Stimulated activated CD8-positive, alpha-beta memory T cell treated with anti-CD3 and anti-CD28 coated beads, Interleukin-15, amount 100 ng/mL, for 4 hours (primary cell): ENCODE measurements at places on chromosomes 2 and 18.

- DNase-seq = no peak
Observed at GRCh38 chr2:18465979-18466378, 94.5 kb downstream of the RDH14 start.

DNA sequence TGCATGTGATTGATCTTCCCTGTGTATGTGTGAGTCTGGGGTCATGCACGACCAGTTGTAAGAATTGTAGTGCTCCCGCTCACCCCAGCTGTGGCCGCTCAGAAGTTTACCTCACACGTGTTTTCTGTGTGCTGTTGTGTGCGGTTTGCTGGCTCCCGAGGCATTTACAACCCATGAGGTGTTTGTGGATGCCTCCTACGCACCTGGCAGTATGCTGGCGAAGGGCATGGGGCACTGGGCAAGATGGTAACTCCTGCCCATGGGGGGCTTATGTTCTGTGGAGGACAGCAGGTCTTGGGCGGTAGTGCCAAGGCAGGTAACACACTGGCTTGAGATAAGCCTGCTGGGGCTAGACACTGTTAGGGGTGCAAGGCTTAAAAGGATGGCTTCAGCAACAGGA, 102.6 kb upstream of the HS6ST1 start:
- no peak for DNase-seq

DNA sequence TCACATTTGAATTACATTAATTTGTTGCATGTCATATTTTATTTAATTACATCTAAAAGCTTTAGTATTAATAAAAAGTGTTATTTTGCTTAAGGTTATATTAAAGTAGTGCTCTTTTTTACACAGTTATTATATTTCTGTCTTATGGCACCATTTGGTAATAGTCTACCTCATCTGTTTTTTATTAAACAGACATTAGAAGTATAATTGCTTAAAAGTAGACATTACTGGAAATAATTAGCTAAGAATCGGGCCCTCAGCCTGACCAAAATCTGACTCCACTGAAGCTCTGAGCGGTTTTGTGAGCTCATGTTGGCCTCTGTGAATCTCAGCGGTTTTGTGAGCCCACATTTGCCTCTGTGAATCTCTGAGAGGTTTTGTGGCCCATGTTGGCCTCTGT, 102.5 kb upstream of the SNTG2 start:
- no peak for DNase-seq

- DNase-seq = no peak
Observed at GRCh38 chr2:102520009-102520408, 47.0 kb downstream of the SLC9A4 start.

GRCh38 chr18:46338205-46338604, 234.0 kb downstream of the HAUS1 start:
- no peak for DNase-seq

DNA sequence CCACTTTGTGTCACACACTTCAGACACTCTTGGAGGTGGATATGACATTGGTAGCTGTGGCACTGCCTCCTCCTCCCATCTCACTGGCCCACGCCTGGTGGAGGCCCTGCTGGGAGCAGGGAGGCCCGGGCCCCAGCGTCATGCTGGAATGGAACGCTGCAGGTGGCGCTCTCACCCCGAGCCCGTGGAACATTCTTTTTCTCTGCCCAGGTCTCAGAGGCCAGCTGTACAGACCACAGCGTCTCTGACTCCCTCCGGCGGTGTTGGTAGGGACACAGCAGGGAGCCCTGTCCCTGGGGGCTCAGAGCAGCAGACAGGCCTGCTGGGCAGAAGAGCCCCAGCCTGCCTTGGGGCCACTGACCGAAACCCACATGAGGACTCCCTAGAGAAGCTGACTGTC, 218.1 kb downstream of the TWIST2 start:
- no peak for DNase-seq

DNA sequence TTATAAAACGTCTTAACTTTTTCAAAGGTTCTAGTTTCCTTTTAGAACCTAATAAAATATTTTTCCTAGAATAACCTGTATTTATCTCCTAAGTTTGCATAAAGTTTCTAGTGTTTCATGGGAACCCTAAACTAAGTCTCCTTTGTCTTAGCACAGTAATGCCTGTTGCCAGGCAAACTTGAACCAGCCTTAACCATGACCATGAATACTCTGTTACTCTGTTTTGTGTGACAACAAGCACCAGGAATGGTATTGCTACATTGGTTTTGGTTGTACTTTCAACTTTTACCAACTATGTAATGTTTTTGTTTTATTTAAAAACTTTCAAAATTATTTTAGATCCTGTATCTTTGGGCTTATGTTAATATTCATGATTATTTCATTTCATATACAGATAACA, 137.6 kb downstream of the CERS6 start:
- DNase-seq = no peak

DNA sequence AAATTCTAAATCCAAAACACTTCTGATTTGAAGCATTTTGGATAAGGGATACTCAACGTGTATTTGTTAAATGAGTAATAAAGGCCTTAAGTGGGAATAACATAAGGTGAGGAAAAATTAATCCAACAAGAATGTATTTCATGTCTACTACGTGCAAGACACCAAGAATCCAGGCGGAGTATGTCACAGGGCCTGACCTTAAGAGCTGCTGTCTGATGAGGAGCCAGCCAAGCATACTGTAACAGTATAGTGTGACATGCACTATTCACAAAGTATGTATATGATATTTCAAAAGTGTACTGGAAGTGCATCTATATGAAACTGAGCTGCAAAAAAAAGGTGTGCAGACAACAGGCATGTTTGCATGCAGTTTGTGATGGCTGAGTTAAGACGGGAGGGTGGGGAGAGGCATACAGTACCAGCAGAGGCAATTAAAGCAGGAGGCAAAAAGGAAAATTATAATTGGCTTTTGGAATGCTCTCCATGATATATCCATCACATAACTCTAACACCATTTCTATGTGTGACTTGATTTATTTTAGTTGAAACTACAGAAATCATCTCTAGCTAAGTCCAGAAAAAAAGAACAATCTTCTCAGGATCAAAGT, 18.2 kb downstream of the IWS1 start:
- no peak for DNase-seq

- peak; percentile 73 for DNase-seq
Observed at GRCh38 chr2:96538487-96539214, 2.1 kb downstream of the ARID5A start.

DNA sequence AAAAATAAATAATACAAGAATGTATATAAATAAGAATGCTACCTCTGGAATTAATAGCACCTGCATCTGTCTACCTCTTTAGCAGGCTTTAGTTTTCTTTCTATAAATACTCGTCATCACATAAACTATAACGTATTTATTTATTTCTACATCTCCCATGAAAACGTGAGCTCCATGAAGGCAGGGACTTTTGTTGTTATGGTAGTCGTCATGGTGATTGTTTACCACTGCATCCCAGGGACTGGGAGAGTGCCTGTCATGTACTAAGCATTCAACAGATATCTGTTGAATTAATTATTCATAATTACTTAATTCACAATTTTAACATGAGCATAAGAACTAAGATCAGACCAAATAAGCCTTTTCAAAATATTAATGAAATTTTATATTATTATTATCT, 386.6 kb downstream of the NRXN1 start:
- no peak for DNase-seq

GRCh38 chr18:31825772-31826171, 65.1 kb upstream of the SLC25A52 start:
- DNase-seq = no peak

DNA sequence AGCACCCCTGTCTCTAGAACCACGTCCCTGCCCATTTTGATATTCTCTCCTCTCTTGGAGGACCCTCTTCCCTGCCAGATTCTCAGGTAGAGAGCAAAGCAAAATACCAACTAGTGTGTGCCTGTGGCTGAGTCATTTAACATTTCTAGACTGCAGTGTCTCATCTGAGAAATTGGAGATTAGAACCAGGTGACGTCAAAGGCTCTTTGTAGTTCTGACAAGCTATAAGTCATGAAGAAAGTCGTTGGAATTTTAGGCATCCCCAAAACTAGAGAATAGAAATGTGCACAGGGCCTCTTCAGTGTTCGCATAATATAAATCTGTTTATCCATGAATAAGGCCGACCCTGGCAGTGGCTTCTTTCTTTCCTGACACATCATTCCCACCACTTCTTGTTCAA, 74.4 kb upstream of the TANC1 start:
- DNase-seq = no peak

DNA sequence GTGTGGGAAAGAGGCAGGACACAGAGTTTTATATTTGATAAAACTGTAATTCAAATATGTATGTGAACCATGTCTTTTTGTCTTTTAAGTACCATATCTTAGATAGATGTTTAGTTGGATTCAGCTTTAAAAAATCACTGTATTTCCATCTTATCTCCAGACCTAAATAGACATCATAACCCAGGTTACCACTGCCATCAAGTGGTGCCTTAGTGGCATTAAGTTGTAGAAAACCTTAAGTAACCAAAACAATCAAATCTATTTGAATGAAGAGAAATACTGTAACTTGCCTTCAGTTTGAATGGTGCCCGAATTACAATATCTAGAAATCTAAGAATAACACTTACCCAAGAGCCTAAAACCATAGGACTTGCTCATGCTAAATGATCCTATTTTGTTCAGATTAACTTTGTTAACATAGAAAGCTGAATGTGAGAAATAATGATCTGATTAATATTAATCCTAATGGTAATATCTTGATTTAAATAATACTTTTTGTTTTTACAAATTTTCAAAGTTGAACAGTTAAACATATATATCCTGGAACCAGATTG, 92.5 kb upstream of the MAP2 start:
- DNase-seq = no peak

DNA sequence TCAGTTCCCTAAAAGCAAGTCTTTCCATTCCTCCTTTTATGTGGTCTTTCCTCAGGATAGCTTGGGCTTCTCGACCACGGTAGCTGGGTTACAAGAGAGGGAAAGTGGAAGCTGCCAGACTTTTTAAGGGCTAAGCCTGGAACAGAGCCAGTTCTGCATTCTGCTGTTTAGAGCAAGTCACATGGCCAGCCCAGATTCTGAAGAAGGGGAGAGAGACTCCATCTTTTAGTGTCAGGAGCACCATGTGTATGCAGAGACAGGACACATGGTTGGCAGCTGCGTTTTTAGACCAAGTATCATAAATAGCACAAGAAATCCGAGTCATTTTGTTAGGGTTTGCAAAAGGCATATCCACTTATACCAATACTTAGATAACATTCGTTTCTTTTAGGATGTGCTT, 4.7 kb downstream of the HMSD start:
- no peak for DNase-seq
